ENCODE measurements at places on chromosomes 3 and 15. TPM values are rescaled to one million over a fixed set of nuclear protein-coding genes. Genes with fewer than 3 reads are reported as not detected.

The TM4SF18 gene
- total RNA-seq, result under 0.01 TPM

The SSUH2 gene
- under 0.01 TPM for total RNA-seq

The CMTM8 gene
- total RNA-seq, result 1.5 TPM

The KY gene
- not detected for total RNA-seq

The WDR5B gene
- total RNA-seq, result 3.7 TPM

The PROS1 gene
- total RNA-seq, result 8.6 TPM

The GABRB3 gene
- total RNA-seq, result under 0.01 TPM

The GOLGA8T gene
- not detected for total RNA-seq

The CCR3 gene
- not detected for total RNA-seq

The IL5RA gene
- not detected for total RNA-seq

The IL20RB gene
- total RNA-seq, result 3.0 TPM

The CHRNA7 gene
- total RNA-seq, result not detected

The IFT57 gene
- total RNA-seq, result 33.1 TPM

The ZPLD1 gene
- not detected for total RNA-seq

The DUOXA1 gene
- not detected for total RNA-seq

The SCN11A gene
- not detected for total RNA-seq

The SUSD5 gene
- 6.2 TPM for total RNA-seq

The DPPA2 gene
- total RNA-seq, result not detected

The MYZAP gene
- 0.17 TPM for total RNA-seq

The CCDC174 gene
- total RNA-seq, result 4.8 TPM

The GRK7 gene
- not detected for total RNA-seq

The HTR3E gene
- total RNA-seq, result not detected

The CHST2 gene
- total RNA-seq, result 23.2 TPM

The SI gene
- total RNA-seq, result not detected

The DPPA4 gene
- 1.2 TPM for total RNA-seq

The RBPMS2 gene
- 0.59 TPM for total RNA-seq

The SERPINI2 gene
- total RNA-seq, result not detected

The SCN5A gene
- total RNA-seq, result 0.34 TPM

The CACNA1D gene
- under 0.01 TPM for total RNA-seq

The CFAP92 gene
- total RNA-seq, result not detected

The FOXB1 gene
- not detected for total RNA-seq

The LRTM1 gene
- not detected for total RNA-seq

The RPP14 gene
- total RNA-seq, result 8.2 TPM

The NISCH gene
- total RNA-seq, result 31.5 TPM

The CDHR4 gene
- not detected for total RNA-seq

The P2RY14 gene
- not detected for total RNA-seq

The RHOV gene
- total RNA-seq, result not detected

The NLGN1 gene
- total RNA-seq, result 0.50 TPM

The SCAPER gene
- 2.4 TPM for total RNA-seq

The GOLGA8Q gene
- not detected for total RNA-seq

The EPHB3 gene
- 0.89 TPM for total RNA-seq

The RCCD1 gene
- total RNA-seq, result 25.2 TPM

The TMEM115 gene
- total RNA-seq, result 56.2 TPM

The NTRK3 gene
- not detected for total RNA-seq

The CLRN1 gene
- total RNA-seq, result not detected

The B4GALT4 gene
- 17.0 TPM for total RNA-seq

The PP2D1 gene
- not detected for total RNA-seq

The TRPM1 gene
- total RNA-seq, result not detected

The SLC9A9 gene
- 4.5 TPM for total RNA-seq

All from bronchus fibroblast of lung (primary cell).